ENCODE measurements at places on chromosomes 1 and 21.
A peak's percentile ranks its signal among the peaks of the same experiment; 100 is the strongest.

GRCh38 chr1:11691302-11691914 is at the start of gene DRAXIN:
DRAXIN (plus strand) TSS chr1:11691710; CDS start chr1:11706259, 14,549 bp downstream.
- no peak for DNase-seq

DNA sequence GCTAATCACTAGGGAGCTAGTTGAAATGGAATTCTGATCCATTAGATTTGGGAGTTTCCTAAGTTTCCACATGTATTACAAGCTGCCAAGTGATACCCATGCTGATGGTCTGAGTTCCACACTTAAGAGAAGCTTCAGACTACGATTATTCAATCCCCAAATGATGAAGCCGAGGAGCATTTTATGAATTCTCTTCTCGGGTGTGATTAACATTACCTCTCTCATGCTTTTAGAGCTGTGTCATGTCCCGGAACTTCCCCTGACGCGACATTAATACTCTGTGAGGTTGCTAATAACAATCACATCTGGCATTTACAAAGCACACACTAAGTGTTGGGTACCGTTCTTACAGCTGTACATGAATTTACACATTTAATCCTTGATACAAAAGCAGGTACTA is 63.0 kb downstream of the KCNJ15 start:
- DNase-seq, result no peak

GRCh38 chr1:59561796-59562195 is 253.0 kb upstream of the HOOK1 start:
- DNase-seq, result no peak

DNA sequence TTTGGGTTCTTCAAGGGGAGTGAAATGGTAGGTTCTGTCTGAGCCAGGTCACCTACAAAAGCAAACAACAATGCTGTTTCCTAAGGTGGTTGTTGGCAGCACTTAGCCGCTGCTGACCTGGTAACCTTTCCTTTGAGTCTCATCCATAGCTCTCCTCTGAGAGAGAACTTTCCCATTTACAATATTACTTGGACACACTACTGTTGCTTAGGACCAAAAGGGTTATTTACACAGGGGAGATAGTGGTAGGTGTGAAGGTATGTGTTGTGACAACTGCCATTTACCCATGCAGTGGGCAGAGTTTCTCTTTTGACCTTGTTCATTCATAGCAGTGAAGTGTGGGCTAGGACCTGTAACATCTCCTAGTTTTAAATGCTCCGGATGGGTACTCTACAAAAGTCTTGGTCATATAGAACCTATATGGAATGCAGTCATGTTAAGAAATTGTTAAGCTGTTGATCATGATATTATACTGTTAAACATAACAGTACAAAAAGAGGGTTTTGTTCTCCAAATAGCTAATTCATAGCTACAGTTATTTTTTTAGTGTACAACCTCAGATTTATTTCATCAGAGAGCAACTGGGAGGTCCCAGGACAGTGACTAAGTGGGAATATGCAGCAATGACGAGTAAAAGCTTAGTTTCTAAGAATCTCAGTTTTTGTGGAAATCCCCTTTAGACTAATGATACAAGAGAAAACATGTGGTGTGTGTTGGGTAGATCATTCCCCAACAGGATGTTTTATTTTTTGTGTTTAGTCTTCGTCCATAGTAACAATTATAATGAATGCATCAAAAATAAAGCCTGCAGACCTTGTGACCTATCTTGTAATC is 219.7 kb downstream of the NFIA start:
- DNase-seq, result peak; percentile 51

GRCh38 chr1:97920276-97920831 is 480 bp downstream of the DPYD start:
- DNase-seq, result peak; percentile 41

- no peak for DNase-seq
Observed at GRCh38 chr1:244992833-244993232, 128.5 kb upstream of the HNRNPU start.

GRCh38 chr1:16292739-16293138 is 55.8 kb upstream of the CPLANE2 start:
- DNase-seq, result no peak

GRCh38 chr1:83741770-83742169 is 257.2 kb downstream of the TTLL7 start:
- no peak for DNase-seq

DNA sequence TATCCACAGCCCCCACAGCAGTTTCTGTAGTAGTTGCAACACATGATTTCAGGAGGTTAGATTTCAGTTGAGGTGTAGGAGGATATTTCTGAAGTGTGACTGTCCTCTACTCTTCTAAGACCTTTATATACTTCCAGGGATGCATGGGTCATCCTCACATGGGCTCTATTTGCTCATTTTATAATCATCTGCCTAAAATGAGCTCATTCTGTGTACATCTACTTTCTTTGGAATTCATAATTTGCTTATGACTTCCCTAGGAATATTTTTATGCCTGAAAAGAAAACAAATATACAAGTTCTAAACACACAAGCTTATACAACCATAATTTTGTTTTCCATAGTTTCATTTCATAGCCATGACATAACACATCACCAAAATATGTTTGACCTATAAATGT is at the start of gene KRTAP21-2:
TSS of gene KRTAP21-2 (minus strand) at position 101 of the 400 bp plus-strand sequence. CDS start at position 44, 57 bp downstream.
- DNase-seq, result no peak

DNA sequence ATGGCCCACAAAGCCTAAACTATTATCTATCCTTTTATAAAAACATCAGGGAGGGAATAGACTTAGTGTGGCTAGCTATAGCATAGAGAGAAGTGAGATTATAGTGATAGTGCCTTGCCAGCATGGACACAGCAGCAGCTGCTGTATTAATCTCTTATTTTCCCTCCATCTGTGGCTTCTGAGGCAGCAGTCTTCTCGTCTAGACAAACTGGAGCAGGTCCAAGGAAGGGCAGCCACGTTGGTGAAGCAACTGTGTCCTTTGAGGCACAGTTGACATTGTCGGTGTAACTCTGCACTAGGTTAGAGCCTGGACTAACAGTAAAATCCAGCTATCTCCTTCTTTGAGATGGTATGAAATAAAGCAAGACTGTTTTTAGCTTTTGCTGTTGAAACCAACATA is 131.3 kb downstream of the CACHD1 start:
- no peak for DNase-seq

- DNase-seq, result no peak
Observed at GRCh38 chr1:51188230-51188629, 47.8 kb upstream of the RNF11 start.

- DNase-seq, result no peak
Observed at GRCh38 chr1:81463936-81464837, 336.5 kb upstream of the ADGRL2 start.

GRCh38 chr1:113912594-113913311 is 7.6 kb downstream of the DCLRE1B start:
- peak; percentile 38 for DNase-seq

- no peak for DNase-seq
Observed at GRCh38 chr1:114093624-114094362, 59.9 kb downstream of the SYT6 start.

DNA sequence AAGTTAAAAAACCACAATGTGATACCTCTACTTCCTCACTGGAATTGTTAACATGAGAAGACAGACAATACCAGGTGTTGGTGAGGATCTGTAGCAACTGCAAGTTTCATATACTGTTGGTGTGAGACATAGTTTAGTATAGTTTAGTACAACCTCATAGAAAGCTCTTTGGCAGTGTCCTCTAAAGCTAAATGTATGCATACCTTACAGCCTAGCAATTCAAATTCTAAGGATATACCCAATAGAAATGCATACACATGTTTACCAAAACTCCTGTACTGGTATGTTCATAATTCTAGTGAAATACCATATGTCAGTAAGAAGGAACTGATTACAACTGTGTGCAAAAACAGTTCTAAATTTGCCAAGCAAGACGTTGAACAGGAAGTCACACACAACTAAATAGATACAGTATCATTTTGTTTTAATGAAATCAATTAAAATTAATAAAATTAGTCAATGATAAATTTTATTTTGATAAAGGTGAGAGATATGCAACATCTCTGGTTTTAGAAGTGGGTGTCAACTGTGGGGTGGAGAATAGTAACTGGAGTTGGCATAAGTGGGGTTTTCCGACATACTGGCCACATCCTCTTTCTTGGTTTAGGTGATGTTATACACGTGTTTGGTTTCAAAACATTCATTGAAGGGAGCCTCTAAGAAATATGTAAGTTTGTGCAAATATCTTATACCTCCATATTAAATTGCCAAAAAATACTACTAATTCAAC is 450.7 kb downstream of the PTPRC start:
- DNase-seq, result no peak

DNA sequence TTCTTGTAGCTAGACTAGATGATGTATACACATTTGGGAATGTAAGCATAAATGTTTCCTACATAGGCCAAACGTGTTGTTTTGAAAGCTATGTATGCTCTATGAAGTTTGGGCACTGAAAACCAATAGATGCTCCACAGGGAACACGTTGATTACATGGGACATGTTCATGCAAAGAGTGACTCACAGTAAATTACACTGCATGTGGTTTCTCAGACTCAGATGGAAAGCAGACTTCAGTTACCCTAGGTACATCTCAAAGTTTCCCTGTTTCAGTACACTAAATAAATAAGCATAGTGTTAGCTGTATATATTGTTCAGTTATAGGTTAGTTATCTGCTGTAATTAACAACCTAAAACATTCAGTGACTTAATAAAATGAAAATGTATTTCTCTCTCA is 301.9 kb upstream of the RUNX1 start:
- DNase-seq, result no peak

DNA sequence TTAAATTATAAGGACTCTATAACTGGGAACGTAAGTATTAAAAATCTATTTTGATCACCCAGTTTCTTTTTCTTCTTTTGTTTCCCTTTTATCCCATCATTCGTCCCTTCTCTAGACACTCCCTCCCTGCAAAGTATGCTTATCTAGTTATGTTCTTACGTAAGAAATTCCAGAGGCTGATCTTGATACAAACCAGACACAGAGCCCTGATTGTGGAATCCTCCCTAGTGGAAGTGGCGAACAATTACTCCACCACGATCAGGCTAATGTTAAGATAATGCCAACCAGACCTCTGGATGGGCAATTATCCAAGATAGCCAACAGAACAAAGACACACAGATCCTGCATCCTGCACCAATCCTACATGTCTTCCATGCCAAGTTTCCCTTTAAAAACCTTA is 1557.4 kb downstream of the PLA2G4A start:
- no peak for DNase-seq

DNA sequence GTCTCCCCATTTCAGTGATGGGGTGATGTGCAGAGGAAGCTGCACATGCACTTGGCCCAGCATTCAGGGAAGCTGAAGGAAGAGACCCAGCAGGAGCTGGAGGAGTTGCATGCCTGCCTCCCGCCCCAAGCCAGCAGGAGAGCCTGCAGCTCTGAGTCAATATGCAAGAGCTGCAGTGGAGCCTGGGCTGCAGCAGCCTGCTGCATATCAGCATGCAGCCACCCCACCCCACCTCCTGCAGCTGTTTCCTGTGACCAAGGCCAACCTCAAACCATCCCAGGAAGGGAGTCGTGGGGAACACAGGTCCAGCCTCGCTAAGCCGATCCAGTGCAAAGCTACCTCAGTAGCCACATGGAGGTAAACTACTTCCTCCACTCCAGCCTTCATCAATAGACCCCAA is 18.9 kb downstream of the AGT start:
- DNase-seq, result no peak

- DNase-seq, result no peak
Observed at GRCh38 chr1:225155555-225155954, 226.1 kb downstream of the DNAH14 start.

DNA sequence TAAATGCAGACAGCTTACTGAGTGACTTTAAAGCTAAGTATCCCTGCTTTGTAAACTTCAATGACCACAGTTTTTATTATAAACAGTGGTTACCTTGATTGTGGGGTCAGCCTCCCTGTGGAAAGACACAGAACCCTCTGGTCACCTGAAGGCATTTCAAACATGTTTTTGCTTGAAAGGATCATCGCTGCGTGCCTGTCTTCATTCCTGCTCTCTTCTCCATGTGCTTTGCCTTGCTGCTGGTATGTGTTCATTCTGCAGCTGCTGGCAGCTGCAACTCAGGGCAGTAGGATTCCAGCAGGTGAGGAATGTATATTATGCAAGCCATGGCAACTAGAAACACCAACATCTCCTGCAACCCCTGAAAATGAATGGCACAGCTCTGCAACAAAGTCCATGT is 81.0 kb upstream of the VAV3 start:
- no peak for DNase-seq

DNA sequence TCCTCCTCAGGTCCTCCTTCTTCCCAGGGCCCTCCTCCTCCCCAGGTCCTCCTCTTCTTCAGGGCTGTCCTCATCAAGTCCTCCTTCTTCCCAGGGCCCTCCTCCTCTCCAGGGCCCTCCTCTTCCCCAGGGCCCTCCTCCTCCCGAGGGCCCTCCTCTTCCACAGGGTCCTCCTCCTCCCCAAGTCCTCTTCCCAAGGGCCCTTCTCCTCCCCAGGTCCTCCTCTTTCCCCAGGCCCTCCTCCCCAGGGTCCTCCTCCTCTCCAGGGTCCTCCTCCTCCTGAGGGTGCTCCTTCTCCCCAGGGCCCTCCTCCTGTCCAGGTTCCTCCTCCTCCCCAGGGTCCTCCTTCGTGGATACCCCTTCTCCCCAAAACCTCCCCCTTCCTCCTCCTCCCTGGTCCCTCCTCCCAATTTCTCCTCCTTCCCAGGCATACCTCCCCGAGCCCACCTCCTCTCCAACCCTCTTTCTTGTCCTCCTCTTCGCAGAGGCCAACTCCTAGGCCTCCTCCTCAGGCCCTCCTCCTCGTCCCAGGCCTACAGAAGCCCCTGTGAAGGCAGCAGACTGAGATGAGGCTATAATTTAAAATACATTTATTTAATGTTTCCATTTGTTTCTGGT is 29.5 kb downstream of the WNT9A start:
- no peak for DNase-seq

DNA sequence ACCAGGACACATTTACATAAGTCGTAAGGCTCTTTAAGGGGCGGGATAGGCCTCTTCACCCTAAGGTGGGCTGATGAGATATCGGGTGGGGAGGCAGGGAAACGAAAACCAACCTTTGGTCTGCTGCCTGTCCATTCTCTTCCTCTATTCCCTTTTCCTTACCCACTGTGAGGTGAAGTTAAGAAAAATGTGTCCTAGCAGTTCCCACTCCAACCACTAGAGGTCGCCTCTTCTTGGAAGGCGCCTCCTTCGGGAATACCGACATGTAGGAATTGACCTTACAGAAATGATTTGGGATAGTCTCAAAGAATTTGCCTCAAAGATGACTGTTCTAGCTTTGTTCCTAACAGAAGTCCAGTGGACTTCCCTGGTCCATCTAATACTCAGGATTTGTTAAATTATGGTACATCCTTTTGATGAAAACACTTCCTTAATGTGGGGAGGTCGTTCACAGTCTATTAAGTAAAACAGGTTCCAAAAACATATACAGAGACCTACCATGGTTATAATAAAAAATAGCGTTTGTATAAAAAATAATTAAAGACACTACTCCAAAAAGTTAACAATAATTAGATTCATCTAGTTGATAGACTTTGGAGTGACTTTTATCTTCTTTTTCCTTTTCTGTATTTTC is 14.1 kb downstream of the AZIN2 start:
- peak; percentile 55 for DNase-seq

GRCh38 chr1:43034778-43035177 is 76.1 kb upstream of the SLC2A1 start:
- no peak for DNase-seq

DNA sequence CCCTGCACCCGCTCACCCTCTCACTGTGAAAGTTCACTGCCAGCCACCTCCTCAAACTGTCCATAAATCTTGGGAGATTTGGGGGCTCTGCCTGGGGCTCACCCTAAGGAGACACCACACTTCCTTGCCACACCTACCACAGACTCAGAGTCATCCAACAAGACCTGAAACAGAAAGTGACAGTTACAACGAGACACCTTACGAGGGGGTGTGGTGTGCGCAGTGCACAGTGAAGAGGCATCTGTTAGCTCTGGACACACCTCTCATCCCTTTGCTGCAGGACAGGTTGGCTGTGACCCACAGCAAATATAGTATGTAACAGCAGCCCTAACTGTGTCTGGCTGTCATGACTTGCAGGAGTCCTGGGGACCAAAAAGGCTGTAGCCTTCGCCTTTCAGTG is 190.2 kb downstream of the NR5A2 start:
- no peak for DNase-seq
